Brain pericyte (primary cell): ENCODE measurements at places on chromosomes 1 and 21.

- DNase-seq: no peak
Measured at GRCh38 chr1:64440183-64440826, 29.6 kb upstream of the CACHD1 start.

DNA sequence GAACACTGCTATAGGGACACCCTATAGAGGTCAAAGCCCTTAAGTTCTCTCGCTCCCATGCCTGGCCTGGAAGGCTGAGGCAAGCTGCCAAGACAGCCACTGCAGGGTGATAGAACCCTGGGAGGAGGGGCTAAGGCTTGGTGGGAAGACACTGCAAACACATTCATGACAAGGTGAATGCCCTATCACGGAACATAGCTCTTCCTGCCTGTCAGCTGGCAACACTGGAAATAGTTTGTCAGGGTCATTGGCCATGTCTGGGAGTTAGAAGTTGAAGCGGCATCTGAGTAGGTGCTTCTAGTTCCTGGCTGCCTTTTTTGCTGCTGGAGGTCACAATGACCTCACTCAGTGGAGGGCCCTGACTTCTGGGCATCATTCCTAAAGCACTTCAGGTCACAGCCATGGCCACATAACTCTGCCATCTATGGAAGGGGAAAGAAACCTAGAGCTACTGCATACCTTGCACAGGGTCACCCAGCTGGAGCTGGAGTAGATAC, 4.2 kb downstream of the FABP3 start:
- no peak for DNase-seq

DNA sequence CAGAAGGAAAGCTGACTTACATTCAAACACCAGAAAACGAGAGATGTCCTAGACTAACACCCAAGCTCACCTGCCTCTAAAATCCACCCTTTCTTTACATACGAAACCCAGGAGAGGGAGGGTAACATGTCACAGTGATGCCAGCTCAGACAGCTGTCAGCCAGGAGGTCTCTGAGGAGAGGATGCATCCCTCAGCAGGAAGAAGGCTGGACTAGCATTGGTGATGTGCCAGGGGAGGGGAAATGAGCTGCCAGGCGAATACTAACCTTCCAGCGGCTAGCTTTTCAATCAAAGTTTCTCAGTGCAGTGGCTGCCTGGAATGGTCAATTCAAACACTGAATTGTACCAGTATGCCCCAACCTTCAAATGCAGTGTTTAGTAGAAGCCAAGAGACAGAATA, 3.6 kb upstream of the UBE2G2 start:
- DNase-seq: no peak

DNA sequence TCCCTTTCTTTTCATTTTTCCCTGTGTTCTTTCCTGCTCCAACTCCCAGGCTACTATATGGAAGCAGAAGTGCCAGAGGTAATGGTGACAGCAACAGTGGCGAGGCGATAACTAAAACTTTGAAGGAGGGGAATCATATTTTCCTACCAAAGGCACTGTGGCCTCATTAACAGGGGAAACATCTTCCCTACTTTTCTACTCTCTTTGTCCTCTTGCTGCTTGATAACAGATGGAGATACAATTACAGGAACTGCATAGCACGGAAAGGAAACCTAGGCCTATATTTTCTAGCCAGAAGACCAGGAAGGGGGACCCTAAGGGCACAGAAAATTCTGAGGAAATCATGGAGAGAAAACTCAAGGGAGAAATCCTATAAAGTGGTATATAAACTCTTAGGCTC, 42.3 kb downstream of the SASS6 start:
- DNase-seq: no peak

GRCh38 chr1:100683448-100684349, 35.8 kb upstream of the VCAM1 start:
- no peak for DNase-seq

DNA sequence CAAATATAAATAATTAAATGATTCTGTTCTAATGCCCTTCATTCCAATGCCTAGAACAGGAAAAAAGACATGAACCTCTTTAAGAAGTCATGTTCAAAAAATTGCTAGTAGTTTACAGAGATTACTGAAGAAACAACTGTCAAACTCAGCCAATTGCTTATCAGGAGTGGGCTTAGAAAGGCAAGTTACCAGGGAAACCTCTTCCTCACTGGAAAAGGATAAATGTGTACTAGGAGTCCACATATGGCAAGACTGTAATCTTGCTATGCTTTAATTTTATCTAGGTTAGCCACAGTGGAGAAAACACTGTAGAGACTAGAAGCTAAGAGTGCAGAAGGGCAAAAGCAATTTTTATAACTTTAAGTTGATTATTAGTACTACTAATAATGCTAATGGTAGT, 42.1 kb upstream of the DEPDC1 start:
- no peak for DNase-seq

DNA sequence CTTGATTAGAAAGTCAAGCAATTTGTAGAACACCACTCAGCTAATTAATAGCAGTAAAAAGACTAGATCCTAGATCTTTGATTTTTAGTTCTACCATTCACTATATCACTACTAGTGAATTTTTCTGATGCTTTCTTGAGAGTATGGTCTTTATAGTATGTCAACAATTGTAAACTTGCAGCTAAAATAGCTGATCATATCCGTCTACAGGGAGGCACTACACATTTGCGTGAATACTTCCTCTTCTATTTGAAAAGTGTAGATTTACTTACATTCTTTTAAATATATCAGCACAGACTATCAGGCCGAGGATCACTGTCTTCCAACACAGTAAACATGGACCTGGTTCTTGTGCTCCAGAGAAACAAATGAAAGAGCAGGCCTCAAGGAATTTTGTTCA, 18.6 kb upstream of the PTPRC start:
- no peak for DNase-seq

- no peak for DNase-seq
Measured at GRCh38 chr1:65503427-65503826, 83.0 kb downstream of the LEPR start.

- no peak for DNase-seq
Measured at GRCh38 chr21:15763359-15763758, 33.6 kb downstream of the USP25 start.

GRCh38 chr1:98322966-98323365, 338.6 kb upstream of the SNX7 start:
- DNase-seq: no peak

DNA sequence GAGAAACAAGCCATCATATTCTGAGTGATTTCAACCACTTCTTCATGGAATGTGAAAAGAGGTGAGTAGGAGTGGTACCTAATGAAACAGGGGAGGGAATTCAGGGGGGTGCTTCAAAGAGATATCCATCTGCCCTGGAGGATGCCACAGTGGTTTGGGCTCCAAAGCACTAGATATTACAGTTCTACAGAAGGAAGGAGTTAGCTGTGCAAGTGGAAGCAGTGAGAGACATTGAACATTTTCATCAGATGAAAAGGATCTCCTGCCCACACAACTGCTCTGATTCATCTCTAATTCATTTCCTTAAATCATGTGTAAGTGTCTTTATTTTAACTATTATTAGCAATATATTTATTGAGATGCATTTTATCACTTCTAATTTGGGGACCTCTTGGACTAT, 2.8 kb upstream of the RGS5 start:
- no peak for DNase-seq

- DNase-seq: no peak
Measured at GRCh38 chr1:233269656-233270055, 25.9 kb downstream of the PCNX2 start.

GRCh38 chr1:77756052-77756754, 3.4 kb downstream of the USP33 start:
- DNase-seq: no peak

DNA sequence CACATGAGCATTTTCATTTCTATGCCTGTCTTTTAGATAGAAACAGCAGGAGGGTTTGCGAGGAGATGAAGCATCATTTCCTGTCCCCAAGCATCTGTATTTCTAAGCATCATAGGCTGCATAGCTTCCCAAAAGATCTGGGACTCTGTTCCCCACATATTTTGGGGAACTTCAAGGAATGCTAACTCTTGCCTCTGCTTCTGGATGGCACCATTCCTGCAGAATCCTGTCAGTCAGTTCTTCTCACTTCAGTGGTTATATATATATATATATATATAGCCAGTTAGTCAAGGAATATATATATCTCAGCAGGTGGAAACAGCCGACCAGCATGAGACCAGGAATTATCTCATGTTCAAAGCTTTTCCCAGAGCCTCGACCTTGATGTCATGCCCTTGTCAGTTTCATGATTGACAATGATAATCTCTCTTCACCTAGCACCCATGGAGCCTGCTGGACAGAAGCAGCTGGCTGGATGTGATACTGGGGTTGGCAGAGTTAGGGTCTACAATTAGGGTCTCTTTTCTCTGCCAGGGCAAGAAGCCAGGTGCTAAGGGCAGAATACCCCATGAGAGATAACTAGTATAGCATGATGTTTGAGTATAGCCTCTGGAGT, 2.4 kb downstream of the PFKFB2 start:
- DNase-seq: no peak

GRCh38 chr1:241957692-241958494, at the start of gene BECN2:
Gene BECN2, plus strand, starts transcription at chr1:241957767. Its CDS starts 0 bp downstream, at chr1:241957767.
- DNase-seq: no peak

GRCh38 chr1:76826072-76826845, 41.0 kb upstream of the ST6GALNAC5 start:
- DNase-seq: no peak

- no peak for DNase-seq
Measured at GRCh38 chr1:202193614-202194327, at the start of gene LGR6. Gene LGR6, plus strand, starts transcription at chr1:202193799. Its CDS starts 191 bp downstream, at chr1:202193990.

- no peak for DNase-seq
Measured at GRCh38 chr21:28136656-28137255, 855.9 kb downstream of the LTN1 start.

DNA sequence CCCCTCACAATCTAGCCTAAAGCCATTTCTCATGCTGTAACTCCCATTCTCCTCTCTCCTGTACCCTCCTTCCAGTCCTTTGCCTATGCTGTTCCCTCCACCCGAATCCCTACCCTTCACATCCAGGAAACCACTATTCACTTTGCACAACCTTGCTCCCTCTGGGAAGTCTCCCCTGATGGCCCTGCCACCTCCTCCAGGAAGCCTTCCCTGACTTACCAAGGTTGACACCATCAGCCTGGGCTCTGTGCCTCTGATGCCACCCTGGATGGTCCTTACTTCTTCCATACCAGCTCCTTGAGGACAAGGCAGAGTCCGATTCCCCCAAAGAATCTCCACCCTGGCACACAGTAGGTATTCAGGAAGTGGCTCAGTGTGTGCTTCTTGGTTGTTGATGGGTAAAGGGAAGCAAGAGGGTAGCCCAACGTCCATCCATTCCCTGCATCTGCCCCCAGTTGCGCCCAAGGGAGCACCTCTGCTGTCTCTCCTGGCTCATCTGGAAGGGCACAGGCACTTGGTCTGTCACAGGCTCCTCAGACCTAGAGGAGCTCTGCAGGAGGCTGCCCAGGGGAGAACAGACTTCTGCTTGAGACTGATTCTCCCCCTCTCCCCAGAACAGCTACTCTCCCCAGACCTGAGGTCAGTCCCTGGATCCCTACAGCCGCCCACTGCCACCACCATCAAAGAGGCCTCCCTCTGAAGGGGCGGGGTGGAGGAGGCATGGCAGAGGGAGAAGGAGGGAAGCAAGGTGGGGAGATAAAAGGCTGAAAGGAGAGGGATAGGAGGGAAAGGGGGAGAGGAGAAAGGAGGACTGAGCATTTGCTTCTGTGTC, 36.1 kb upstream of the ZC3H12A start:
- no peak for DNase-seq

- DNase-seq: no peak
Measured at GRCh38 chr1:197692965-197693364, 82.3 kb downstream of the DENND1B start.

- DNase-seq: no peak
Measured at GRCh38 chr1:76240316-76240715, 165.8 kb downstream of the ST6GALNAC3 start.

DNA sequence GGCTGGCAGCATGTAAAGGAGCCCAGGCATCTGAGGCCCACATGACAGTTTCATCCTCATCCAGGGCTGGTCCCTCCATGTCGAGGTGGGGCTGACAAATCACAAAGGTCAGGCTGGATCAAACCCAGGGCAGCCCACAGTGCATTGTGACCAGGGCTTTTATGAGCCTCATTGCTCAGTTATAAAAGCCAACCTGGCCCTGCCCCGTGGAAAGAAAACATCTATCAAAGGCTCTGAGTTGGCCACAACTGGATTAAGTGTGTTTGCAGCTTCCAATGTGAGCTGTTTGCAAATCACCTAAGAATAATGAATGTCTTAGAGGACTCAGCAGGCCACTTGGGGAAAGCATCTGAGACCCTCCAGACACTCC, 45.4 kb downstream of the GRHL3 start:
- no peak for DNase-seq

DNA sequence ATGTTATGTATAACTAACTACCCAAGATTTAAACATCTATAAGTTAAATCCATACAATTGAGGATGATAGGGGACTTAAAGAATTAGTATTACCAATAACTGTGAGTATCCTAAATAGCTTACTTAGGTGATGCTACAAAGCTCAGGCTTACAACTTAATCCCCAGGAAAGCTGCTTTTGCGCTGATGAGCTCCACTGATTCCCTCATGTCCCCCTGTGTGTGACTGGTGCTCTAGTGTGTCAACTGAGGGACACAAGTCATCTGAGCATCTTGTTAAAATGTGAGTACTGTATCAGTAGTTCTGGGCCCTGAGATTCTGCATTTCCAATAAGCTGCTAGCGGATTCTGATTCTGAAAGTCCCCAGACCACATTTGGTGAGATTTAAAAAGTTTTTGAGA, 1458.8 kb downstream of the MRPL39 start:
- no peak for DNase-seq

DNA sequence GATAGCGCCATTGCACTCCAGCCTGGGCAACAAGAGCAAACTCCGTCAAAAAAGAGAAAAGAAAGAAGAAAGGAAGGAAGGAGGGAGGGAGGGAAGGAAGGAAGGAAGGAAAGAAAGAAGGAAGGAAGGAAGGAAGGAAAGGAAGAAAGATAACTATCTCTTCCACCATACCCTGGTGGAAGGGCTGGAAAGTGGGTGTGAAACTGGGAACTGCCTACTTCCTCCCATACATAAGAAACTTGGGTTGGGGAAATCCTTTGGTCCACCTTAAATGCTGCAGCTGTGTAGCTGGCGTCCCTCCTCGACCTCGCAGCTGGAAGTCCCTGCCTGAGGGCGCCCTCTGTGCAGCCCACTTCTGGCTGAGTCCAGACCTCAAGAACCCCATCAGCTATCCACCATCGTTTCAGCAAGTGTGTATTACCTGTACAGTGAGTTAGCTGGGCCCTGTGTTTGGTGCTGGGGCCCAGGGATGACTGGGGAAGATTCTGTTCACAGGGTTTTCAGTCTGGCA, 4.6 kb upstream of the FAM167B start:
- no peak for DNase-seq

- no peak for DNase-seq
Measured at GRCh38 chr21:17731554-17731953, 87.6 kb downstream of the C21orf91 start.
